GM12865 (cell line): ENCODE measurements at places on chromosomes 3 and 15.

- no peak for DNase-seq
Measured at GRCh38 chr3:71809321-71810026, 24.5 kb upstream of the PROK2 start.

GRCh38 chr3:151199554-151200438 is 3.2 kb downstream of the GPR171 start:
- DNase-seq: peak; percentile 5

GRCh38 chr3:88013592-88013991 is 45.2 kb downstream of the CGGBP1 start:
- no peak for DNase-seq

DNA sequence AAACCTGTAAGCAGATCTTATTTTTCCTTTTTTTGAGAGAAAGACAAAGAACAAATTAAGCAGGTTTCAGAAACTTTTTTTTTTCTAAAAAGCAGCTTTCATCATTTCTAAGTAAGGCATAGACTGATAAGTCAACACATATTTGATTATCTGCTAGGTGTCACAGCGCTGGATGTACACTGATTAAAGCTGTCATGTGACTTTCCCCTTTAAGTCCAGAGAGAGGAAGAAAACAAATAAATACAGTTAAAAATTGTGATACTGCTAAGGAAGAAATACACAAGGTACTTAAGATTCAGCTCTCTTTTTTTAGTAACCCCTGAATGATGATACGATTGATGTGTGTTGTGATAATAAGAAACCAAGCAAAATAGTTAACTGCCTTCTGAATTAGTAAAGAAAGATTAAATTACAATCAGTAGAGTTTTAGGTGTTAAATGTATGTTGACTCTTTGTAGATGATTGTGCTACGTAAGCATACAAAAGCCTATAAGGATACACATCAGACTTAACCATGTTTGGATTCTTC is 2.8 kb downstream of the GLCE start:
- DNase-seq: no peak

GRCh38 chr15:80468796-80469195 is 64.6 kb downstream of the ARNT2 start:
- DNase-seq: no peak

GRCh38 chr15:92682741-92683510 is 27.4 kb upstream of the FAM174B start:
- no peak for DNase-seq

GRCh38 chr15:83764201-83764838 is 110.4 kb downstream of the ADAMTSL3 start:
- no peak for DNase-seq

GRCh38 chr3:47340866-47341265 is 40.0 kb upstream of the PTPN23 start:
- DNase-seq: no peak
